Pancreas (tissue), 10 donors: ENCODE measurements at places on chromosomes 1 and 21. TPM values are rescaled to one million over a fixed set of nuclear protein-coding genes. Genes with fewer than 3 reads are reported as not detected.

- H3K27ac ChIP-seq = peak overlapping the region; percentile 94
- peak; percentile 54 for DNase-seq
- peak overlapping the region; percentile 75 for H3K4me3 ChIP-seq
- H3K4me1 ChIP-seq = peaks cover 17% of the 10 kb centered on the region
- H3K27me3 ChIP-seq = no peaks in the 10 kb centered on the region
These were observed 392 bp upstream of the TAGLN2 start for GRCh38 chr1:159925719-159926078.

GRCh38 chr1:35573198-35574124 is at the start of gene TFAP2E:
TFAP2E (plus strand) TSS chr1:35573314; CDS start chr1:35573578, 264 bp downstream.
- peak; percentile 61 for DNase-seq
- H3K4me1 ChIP-seq = no peaks in the 10 kb centered on the region
- no peak within 1 kb of the TSS for H3K27ac ChIP-seq
- H3K4me3 ChIP-seq = peak within 1 kb of the TSS; percentile 42

- no peak overlapping the region for H3K27ac ChIP-seq
- H3K27me3 ChIP-seq = no peaks in the 10 kb centered on the region
These were observed 21.1 kb downstream of the C1orf115 start for GRCh38 chr1:220711056-220711809.

- no peaks in the 10 kb centered on the region for H3K36me3 ChIP-seq
- H3K27ac ChIP-seq = no peak overlapping the region
- H3K4me1 ChIP-seq = no peaks in the 10 kb centered on the region
- no peak for DNase-seq
- H3K4me3 ChIP-seq = no peak overlapping the region
These were observed 16.0 kb upstream of the GCLM start for GRCh38 chr1:93925206-93925605.

DNA sequence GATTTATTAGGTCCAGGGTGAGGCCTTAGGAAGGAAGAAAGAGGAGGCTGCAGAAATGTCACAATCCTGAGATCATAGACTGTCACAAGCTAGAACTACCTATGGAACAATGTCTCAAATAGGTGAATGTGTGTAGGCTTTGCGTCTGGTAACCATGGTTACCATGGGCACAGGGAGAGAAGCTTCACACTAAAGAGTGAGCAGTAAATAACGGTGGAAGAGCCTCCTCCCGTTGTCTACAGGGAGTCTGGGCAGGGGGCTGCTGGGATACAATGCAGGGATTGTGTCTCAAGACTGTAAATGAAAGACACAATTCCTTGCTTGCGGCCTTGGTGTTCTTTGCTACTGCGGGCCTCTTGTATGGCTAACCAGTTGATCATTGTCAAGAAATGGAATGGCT is 28.2 kb upstream of the KCNJ6 start:
- H3K27ac ChIP-seq = no peak overlapping the region
- DNase-seq = no peak
- H3K4me3 ChIP-seq = no peak overlapping the region
- H3K27me3 ChIP-seq = no peaks in the 10 kb centered on the region
- no peaks in the 10 kb centered on the region for H3K4me1 ChIP-seq
- no peaks in the 10 kb centered on the region for H3K36me3 ChIP-seq

GRCh38 chr1:158652721-158653334 is 33.7 kb downstream of the SPTA1 start:
- H3K27me3 ChIP-seq = no peaks in the 10 kb centered on the region
- H3K4me3 ChIP-seq = no peak overlapping the region
- no peaks in the 10 kb centered on the region for H3K36me3 ChIP-seq
- H3K4me1 ChIP-seq = no peaks in the 10 kb centered on the region
- no peak for DNase-seq

GRCh38 chr1:209377995-209378394 is 205.5 kb upstream of the CAMK1G start:
- H3K27me3 ChIP-seq = no peaks in the 10 kb centered on the region
- no peaks in the 10 kb centered on the region for H3K4me1 ChIP-seq
- H3K36me3 ChIP-seq = no peaks in the 10 kb centered on the region
- no peak overlapping the region for H3K27ac ChIP-seq
- DNase-seq = no peak
- H3K4me3 ChIP-seq = no peak overlapping the region

DNA sequence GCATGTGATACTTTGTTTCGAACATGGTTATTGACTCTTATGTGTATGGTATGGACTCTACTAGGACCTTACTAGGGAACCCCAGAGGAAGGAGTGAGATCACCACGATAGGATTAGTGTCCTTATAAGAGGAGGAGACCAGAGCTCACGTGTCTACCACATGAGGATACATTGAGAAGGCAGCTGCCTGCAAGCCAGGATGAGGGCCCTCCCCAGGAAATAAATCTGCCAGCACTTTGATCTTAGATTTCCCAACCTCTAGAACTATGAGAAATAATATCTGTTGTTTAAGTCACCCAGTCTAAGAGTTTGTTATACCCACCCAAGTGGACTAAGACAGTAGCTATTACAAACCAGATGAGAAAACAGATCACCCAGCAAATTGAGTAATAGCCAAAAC is 559.3 kb upstream of the USP24 start:
- no peak overlapping the region for H3K27ac ChIP-seq
- H3K27me3 ChIP-seq = no peaks in the 10 kb centered on the region
- H3K36me3 ChIP-seq = no peaks in the 10 kb centered on the region
- H3K4me1 ChIP-seq = peaks cover 15% of the 10 kb centered on the region
- no peak for DNase-seq

GRCh38 chr21:44499631-44500030 is 40.4 kb downstream of the KRTAP10-1 start:
- no peaks in the 10 kb centered on the region for H3K4me1 ChIP-seq
- no peak overlapping the region for H3K4me3 ChIP-seq
- peak; percentile 50 for DNase-seq
- H3K27me3 ChIP-seq = no peaks in the 10 kb centered on the region
- no peak overlapping the region for H3K27ac ChIP-seq

DNA sequence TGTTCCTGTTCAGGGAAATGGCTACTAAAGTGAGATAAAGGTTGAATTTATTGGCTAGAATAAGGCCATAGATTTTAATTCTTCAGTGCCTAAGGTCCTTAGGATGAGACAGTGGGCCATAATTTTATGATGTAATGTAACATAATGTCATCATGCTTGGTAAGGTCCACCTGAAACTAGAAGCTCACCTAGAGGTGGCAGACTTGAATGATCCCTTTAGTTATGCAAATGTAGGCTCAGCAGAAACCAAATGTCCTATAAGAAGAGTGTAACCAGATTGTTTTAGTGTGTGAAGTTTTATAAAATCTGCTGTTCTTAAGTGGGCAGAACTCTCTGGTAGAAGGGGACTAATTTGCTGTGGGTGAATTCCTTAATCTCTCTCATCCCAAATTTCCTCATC is 13.5 kb upstream of the SETDB1 start:
- H3K27me3 ChIP-seq = no peaks in the 10 kb centered on the region
- no peak for DNase-seq
- no peaks in the 10 kb centered on the region for H3K4me1 ChIP-seq

DNA sequence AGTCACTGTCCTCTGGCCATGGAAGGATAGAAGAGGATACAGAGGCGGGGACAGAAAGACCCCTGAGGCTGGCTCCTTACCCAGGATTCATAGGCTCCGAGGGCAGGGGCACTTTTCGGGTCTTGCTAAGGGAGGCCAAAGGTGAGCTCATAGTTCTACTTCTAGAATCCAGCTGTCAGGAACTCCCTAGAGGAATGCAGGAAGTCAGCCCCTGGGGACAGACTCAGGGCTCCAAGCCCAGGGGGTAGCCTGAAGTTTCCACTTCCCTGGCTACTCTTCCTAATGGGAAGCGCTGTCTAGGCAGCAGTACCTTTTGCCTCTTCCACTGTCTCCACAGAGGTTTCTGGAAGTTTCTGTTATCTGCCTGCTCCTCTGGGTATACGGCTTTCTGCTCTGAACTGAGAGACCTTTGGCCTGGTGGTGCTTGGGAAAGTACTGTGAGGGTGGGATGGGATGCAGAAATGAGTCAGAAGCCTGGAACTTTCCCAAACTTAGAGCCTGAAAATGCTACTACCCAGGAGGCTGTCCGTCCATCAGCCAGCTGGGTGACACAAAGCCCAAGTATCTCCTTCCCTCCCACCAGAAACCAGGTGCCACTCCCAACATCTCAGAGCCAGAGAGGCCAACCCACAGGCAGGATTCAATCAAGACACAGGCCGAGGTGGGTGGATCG is 3.6 kb downstream of the UBXN11 start:
- no peaks in the 10 kb centered on the region for H3K36me3 ChIP-seq
- no peak overlapping the region for H3K4me3 ChIP-seq
- no peak for DNase-seq
- H3K4me1 ChIP-seq = peaks cover 10% of the 10 kb centered on the region
- no peaks in the 10 kb centered on the region for H3K27me3 ChIP-seq

- H3K4me1 ChIP-seq = no peaks in the 10 kb centered on the region
- no peak overlapping the region for H3K4me3 ChIP-seq
- no peak overlapping the region for H3K27ac ChIP-seq
- H3K36me3 ChIP-seq = peaks cover 7% of the 10 kb centered on the region
- no peak for DNase-seq
These were observed 62.1 kb downstream of the USP24 start for GRCh38 chr1:55153031-55153430.

DNA sequence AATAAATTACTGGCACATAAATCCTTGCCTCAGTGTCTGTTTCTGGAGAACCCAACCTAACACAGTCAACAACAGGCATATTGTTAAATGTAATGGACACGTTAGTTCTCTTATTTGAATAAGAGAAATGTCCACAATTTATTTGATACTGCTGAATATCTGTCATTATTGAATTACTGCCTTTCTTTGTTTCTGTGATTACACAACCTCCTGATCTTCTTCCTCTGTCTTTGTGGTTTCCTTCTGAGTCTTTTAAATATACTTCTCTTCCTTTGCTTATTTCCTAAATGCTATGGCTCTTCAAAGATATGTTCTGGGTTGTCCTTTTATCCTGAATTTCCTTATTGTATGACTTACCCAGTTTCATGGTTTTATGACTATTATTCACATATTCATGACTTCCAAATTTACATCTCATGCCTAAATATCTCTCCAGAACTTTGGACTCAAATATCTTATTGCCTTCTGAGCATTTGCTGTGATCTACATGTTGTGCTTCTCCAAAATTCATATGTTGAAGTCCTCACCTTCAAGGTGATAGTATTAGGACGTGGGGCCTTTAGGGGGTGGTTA is 39.9 kb downstream of the MSH4 start:
- H3K27ac ChIP-seq = no peak overlapping the region
- H3K4me3 ChIP-seq = no peak overlapping the region
- H3K27me3 ChIP-seq = no peaks in the 10 kb centered on the region
- no peaks in the 10 kb centered on the region for H3K4me1 ChIP-seq

GRCh38 chr21:26423511-26423910 is 149.6 kb downstream of the CYYR1 start:
- no peak for DNase-seq
- H3K27ac ChIP-seq = no peak overlapping the region
- no peak overlapping the region for H3K4me3 ChIP-seq
- H3K4me1 ChIP-seq = no peaks in the 10 kb centered on the region
- no peaks in the 10 kb centered on the region for H3K27me3 ChIP-seq
- H3K36me3 ChIP-seq = no peaks in the 10 kb centered on the region

DNA sequence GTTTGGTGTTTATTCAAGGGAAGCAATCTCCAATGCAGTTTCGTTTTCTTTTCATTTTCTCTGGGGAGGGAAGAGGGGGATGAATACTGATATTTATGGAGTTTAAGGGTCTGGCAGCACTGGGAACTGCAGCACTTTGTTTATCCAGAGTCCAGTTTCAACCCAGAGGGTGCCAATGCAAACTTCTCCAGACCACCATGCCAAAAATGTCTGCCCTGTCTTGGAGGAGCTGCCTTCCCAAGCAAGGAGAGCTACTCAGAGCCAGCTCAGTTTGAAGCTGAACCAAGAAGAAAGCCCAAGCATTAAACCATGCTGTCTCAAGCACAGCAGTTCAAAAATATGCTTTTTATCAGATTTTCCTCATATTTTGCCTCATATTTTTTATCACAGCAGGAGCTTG is 589.7 kb downstream of the LMO4 start:
- H3K27ac ChIP-seq = no peak overlapping the region
- H3K4me1 ChIP-seq = no peaks in the 10 kb centered on the region
- no peak overlapping the region for H3K4me3 ChIP-seq
- no peaks in the 10 kb centered on the region for H3K27me3 ChIP-seq
- no peak for DNase-seq

- no peaks in the 10 kb centered on the region for H3K36me3 ChIP-seq
- DNase-seq = no peak
- no peak overlapping the region for H3K27ac ChIP-seq
- no peak overlapping the region for H3K4me3 ChIP-seq
- no peaks in the 10 kb centered on the region for H3K27me3 ChIP-seq
- H3K4me1 ChIP-seq = no peaks in the 10 kb centered on the region
These were observed 14.6 kb downstream of the TNNT2 start for GRCh38 chr1:201362906-201363305.

DNA sequence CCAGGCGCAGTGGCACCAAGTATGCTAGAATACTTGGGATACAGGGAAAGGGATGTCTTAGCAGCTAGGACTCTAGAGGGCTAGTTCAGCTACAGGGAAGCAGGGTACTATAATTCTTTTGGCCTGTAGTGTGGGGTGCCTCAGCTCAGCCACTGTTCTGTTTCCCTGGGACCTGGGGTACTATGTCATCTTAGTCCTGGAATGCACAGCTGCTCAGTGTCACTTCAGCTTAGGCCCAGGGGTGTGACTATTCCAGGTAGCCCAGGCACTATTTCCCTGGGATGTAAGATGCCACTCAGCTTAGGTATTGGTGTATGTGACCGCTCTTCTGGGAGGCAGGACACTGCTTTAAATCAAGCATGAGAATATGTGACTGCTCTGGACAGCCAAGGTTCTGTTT is 34.1 kb downstream of the RGSL1 start:
- no peak overlapping the region for H3K4me3 ChIP-seq
- no peaks in the 10 kb centered on the region for H3K4me1 ChIP-seq
- DNase-seq = no peak
- no peak overlapping the region for H3K27ac ChIP-seq
- no peaks in the 10 kb centered on the region for H3K36me3 ChIP-seq
- no peaks in the 10 kb centered on the region for H3K27me3 ChIP-seq

DNA sequence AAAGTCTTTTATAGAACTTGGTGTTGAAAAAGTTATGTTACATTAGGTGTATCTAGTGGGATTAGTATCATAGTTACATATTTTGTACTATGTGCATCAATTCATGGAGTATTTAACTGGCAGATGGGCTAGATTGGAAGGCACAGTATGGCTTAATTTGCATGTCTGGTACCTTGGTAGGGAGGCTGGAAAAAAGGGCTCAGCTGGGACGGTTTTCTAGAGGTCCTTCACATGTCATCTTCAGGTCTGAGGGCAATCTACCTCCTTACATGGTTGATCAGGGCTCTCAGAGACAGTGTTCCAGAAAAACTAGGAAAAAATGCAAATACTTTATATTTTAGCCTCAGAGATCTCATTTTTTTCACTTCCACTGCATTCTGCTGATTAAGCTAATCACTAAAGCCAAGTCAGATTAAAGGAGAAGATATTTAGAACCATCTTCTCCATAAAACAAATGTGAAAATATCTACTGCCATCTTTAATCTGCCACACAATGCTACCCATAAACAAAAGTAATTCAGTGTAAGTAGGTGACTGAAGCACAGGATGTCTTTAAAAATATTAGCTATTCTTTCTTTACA is 209.3 kb downstream of the PLA2G4A start:
- no peak overlapping the region for H3K27ac ChIP-seq
- H3K27me3 ChIP-seq = no peaks in the 10 kb centered on the region
- H3K4me1 ChIP-seq = no peaks in the 10 kb centered on the region
- H3K4me3 ChIP-seq = no peak overlapping the region
- DNase-seq = no peak

LORICRIN gene
- not detected for polyA plus RNA-seq

ACADM gene
- polyA plus RNA-seq = 29.0 TPM

KCNN3 gene
- polyA plus RNA-seq = 0.11 TPM

CXADR gene
- 5.8 TPM for polyA plus RNA-seq

TNFRSF9 gene
- polyA plus RNA-seq = not detected

SPRR4 gene
- polyA plus RNA-seq = not detected
